Kidney capillary endothelial cell (primary cell): ENCODE measurements at places on chromosomes 1 and 21.

DNA sequence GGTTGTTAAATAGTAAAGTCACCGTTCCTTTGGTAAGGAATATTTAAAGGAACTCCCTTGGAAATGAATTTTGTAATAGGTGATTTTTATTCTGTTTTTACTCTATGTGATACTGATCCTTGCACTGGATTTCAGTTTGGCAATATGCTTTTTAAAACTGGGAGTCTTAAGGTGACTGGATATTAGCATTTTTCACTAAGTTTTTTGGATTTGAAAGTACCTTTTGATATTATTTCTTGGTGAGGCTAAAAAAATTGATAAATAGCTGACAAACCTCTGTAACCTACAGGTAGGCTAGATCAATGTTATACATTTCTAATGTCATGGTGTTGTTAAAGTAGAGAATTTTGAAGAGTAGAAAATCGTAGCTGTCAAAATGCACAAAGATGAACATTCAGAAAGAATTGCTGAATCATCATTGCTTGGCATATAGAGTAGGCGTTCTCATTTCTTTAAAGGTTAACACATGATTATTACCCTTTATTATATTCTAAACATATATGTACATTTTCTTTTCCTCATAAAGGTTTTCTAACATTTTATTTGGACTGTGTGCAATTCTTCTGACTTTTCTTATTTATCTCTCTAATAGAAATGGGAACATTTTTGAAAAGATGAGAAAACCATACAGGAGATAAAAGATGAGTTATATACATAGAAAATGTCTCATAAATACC, 1.5 kb upstream of the DNAJB4 start:
- peak; percentile 26 for DNase-seq

DNA sequence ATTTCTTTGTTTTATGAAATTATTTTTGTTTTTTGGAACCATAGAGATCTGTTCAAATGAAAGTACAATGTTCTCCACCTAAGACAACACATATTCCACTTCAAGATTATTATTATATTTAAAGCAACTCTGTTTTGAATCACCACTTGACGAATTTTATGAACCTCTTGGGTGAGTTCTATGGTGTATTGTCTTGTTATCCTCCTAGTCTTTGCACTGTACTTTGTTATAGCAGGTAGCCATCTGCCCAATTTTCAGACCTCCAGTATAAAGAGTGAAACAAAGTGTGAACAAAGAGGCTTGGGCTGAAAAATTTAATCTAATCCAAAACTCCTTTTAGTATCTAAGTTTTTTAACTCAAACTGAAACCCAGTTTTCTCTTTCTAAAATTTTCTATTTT, 71.0 kb downstream of the LRRC7 start:
- DNase-seq: no peak

- DNase-seq: no peak
These were observed 198.2 kb downstream of the LRRC7 start for GRCh38 chr1:69765951-69766350.

GRCh38 chr21:29237110-29238052, 61.3 kb upstream of the BACH1 start:
- DNase-seq: no peak

- DNase-seq: no peak
These were observed 15.5 kb downstream of the SLC2A1 start for GRCh38 chr1:42943166-42943565.

GRCh38 chr21:45074818-45075595, 627 bp downstream of the ADARB1 start:
- DNase-seq: no peak

DNA sequence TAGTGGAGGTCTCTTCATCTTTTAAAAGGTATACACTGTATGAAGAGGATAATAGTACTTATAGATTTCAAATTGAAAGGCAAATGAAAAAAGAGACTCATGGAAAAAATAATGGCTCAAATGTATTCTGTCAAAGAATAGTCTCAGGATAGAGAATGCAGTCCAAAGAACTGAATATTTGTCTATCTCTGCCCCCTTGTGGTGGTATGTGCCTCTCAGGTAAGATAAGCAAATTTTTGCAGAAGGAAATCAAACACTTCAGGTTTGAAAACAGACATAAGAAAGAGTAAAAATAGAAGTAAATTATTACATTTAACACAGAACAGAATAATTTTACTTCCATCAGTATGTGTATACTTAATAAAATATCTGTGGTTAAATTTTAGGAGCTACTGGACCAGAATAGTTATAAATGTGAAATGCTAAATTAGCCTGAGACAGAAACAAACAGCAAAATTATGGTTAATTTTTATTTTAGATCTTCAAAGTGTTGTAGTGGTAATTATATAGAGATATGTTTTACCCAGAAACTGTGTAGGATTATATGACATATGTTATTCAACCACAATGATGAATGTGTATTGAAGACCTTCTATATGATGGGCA, 164.4 kb upstream of the PALMD start:
- DNase-seq: peak; percentile 61

- no peak for DNase-seq
These were observed 3.1 kb upstream of the ADORA3 start for GRCh38 chr1:111506561-111506960.

- no peak for DNase-seq
These were observed 60.1 kb upstream of the USP24 start for GRCh38 chr1:55275151-55275748.

GRCh38 chr1:48932366-48932765, 155.7 kb upstream of the BEND5 start:
- DNase-seq: no peak

DNA sequence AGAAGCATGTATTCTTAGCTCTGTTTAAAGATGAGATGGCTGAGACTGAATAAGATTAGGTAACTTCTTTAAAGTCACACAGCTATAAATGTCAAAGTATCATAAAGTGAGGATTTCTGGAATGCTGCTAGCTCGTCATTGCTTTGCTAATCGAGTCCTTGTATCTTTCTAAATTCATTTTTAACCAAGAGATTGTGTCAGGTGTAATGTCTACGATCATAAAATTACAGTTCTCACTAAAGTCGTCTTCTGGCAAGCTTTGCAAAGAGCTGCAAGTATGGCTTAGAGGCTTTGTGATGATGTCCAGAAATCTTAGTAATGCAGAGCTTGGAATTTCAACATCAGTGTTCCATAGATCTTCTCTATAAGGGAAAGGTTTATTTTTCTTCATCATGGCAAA, 569.8 kb downstream of the LMO4 start:
- no peak for DNase-seq

DNA sequence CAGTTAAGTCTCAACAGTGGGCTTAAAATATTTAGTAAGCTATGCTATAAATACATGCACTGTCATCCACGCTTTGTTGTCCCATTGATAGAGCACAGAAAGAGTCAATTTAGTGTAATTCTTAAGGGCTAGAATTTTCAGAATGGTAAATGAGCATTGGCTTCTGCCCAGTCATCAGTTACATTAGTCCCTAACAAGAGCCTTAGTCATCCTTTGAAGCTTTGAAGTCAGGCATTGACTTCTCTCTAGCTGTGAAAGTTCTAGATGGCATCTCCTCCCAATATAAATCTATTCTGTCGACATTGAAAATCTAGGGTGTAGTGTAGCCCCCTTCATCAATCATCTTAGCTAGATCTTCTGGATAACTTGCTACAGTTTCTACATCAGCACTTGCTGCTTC, 12.0 kb upstream of the LPGAT1 start:
- no peak for DNase-seq

DNA sequence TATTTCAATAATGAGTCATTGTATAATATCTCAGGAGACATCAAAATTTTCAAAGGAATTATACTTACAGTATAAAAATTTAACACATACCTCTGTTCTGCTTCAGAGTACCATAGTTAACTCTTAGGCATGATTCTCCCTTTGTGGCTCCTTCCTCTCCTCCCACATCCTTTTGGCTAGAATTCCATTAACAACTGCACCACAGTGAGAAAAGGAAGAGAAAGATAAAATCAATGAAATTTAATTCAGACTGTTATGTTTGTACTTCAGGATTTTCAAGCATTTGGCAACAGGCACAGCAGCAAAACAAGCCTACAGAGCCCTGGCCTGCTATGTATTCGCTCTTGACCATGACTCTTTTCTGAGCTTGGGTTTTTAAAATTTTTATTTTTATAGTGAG, 57.2 kb upstream of the SGIP1 start:
- DNase-seq: no peak

GRCh38 chr1:195141294-195141693, 1466.9 kb downstream of the KCNT2 start:
- no peak for DNase-seq

DNA sequence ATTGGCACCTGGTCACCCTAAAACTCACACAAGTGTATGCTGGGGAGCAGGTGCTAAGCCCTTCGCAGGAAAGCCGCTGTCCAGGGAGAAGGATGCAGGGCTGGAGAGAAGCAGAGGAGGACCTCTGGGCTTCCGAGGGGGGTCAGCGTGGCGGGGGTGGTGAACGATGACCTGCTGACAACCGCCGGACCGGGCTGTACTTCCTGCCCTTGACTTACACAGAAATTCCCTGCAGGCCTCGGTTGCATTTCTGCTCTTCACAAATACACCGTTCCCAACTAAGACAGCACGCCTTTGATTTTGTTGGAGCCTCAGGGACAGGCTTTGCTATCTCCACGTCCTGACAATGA, 37.6 kb downstream of the SLC2A7 start:
- no peak for DNase-seq

GRCh38 chr1:225710804-225711203, 57.9 kb upstream of the ENAH start:
- DNase-seq: no peak

GRCh38 chr1:2046174-2046917, 3.9 kb upstream of the PRKCZ start:
- peak; percentile 11 for DNase-seq

DNA sequence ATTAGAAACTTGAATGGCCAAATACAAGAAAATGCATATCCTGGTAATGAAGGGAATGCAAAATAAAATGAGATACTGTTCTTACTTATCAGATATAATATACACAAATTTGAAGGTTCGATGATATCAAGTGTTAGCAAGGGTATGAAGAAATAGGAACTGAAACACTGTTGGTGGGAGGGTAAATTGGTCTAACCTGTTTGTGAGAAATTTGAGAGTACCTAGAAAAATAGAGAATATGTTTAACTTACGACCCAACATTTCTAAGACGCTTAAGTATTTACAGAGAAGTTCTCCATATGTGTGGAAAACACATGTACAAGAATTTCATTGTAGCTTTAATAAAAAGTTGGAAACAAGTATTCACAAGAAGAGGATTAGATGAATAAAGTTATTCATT, 25.9 kb downstream of the ATG4C start:
- no peak for DNase-seq

GRCh38 chr1:50112193-50112592, 3.5 kb downstream of the ELAVL4 start:
- DNase-seq: no peak
